ENCODE measurements at places on chromosomes 4 and X.
A peak's percentile ranks its signal among the peaks of the same experiment; 100 is the strongest.

- no peak for DNase-seq
Observed at GRCh38 chr4:182307746-182308145, 64.5 kb downstream of the TENM3 start.

DNA sequence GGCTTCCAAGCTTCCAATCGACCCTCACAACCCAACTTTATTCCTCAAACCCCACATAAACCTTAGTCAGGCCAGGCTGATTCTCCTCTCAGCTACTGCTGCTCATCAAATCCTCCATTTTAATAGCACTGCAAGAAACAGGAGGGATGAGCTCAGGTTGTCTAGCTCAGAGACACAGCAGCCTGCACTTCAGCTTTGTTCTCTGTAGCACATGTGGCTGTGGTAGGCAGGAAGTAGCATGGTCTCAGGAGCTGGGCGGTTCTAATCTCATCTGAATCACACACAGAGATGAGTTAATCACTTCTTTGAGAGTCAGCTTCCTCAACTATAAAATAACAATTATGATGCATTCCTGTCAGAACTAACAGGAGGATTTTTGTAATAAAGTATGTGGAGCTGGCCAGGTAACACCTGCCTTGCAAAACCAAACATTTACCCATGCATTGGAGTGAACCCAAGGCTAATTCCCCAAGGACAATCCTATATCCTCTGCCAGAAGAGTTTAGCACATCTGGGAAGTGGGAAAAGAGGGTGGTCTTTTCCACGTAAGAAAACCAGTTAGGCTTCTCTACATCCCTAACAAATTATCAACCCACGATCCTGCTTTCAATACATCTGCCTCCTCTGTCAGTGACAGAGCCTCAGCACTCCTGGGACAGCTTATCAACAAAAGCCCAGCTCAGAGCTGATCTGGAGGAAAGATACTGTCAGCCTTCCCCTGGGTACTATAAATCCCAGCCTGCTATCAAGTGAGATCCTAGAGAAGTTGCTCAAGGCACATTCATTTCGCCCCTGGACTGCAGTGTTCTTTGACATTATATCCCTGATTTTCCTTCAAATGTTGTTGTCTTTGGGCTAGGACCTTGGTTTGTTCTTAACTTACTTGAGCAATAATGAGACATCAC, 32.8 kb downstream of the ELOVL6 start:
- DNase-seq: no peak

DNA sequence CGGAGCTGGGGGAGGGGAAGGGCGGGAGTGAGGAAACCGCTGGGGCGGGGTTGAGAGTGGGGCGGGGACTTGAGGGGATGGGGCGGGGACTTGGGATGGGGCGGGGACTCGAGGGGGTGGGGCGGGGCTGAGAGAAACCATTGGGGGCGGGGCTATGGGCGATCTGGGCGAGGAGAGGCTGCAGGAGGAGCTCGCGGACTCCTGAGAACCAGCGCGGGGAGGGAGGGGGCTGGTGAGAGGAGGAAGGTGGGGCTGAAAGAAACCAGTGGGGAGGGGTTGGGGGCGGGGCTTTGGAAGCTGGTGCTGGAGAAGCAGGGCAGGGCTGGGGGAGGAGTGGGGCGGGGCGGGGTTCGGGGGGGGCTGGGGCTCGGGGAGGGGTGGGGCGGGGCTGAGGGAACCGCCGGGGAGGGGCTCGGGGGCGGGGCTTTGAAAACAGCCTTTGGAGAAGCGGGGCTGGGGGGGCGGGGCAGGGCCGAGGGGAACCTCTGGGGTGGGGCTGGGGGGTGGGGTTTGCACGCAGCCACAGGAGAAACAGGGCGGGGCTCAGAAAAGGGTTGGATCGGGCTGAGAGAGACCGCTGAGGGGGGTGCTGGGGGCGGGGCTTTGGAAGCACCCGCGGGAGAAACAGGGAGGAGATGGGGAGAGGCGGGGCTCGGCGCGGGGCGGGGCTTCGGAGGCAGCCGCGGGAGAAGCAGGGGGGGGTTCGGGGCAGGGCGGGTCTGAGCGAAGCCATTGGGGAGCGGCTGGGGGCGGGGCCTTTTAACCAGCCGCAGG, 777 bp upstream of the EOLA2 start:
- peak; percentile 85 for DNase-seq

- no peak for DNase-seq
Observed at GRCh38 chr4:119264743-119265142, 52.2 kb downstream of the USP53 start.

- DNase-seq: no peak
Observed at GRCh38 chrX:15758140-15758539, 20.1 kb downstream of the CA5B start.

- DNase-seq: peak; percentile 50
Observed at GRCh38 chr4:105978684-105979296, 83.5 kb downstream of the NPNT start.

- no peak for DNase-seq
Observed at GRCh38 chr4:20641976-20642375, 58.3 kb upstream of the PACRGL start.

- no peak for DNase-seq
Observed at GRCh38 chr4:96497621-96498020, 657.7 kb downstream of the PDHA2 start.

DNA sequence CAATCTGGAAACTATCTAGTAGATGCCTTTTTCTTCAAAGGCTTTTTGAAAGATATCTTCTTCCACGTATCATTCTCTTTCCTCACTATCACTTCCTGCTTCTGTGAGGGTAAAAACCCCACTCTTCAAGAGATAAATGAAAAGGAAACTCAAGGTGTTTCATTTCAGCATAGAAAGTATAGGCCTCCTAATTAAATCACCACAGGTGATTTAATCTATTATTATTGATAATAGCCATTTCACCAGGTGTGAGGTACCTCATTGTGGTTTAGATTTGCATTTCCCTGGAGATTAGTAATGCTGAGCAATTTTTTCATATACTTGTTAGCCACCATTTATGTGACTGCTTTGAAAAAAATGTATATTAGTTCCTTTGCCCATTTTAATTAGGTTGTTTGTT, 92.0 kb upstream of the EMCN start:
- no peak for DNase-seq

GRCh38 chrX:150227321-150227860, 135.7 kb upstream of the MAMLD1 start:
- no peak for DNase-seq

DNA sequence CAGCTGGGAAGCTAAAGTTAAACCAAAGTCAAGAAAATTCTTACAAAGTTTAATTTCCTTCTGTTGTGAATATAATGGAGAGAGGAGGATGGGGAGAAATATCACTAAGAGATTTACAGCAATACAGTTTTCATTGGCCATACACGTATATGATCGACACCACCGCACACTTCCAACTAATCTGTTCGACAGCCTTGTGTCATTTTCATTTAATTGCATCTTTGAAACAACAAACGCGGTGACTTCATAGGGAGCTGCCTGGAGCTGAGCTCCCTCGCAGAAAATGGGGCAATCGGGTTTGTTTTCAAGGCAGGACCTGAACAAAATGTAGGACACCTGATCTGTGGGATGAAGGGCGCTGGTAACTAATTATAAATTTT, 1.3 kb downstream of the PTPN13 start:
- no peak for DNase-seq

- DNase-seq: no peak
Observed at GRCh38 chrX:68698942-68699341, 51.5 kb downstream of the STARD8 start.

DNA sequence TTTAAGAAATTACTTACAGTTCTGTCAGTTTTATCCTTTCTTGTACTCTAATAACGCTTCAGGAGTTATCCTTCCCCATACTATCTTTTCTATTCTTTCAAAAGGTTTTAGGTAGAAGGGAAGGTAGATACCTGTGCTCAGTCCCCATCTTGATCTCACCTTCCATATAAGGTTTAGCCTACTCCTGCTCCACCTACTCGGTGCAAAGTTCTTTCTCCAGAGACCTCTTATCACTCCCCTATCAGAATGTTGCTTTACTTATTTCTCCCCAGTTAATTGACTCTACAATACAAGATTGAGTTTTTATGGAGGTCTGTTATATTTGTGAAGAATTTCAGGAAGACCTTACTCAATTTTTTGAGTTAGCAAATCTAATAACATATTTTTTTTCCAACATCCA, 33.9 kb downstream of the SPRY1 start:
- DNase-seq: no peak

GRCh38 chr4:77629885-77630284, 24.3 kb downstream of the CXCL13 start:
- no peak for DNase-seq

DNA sequence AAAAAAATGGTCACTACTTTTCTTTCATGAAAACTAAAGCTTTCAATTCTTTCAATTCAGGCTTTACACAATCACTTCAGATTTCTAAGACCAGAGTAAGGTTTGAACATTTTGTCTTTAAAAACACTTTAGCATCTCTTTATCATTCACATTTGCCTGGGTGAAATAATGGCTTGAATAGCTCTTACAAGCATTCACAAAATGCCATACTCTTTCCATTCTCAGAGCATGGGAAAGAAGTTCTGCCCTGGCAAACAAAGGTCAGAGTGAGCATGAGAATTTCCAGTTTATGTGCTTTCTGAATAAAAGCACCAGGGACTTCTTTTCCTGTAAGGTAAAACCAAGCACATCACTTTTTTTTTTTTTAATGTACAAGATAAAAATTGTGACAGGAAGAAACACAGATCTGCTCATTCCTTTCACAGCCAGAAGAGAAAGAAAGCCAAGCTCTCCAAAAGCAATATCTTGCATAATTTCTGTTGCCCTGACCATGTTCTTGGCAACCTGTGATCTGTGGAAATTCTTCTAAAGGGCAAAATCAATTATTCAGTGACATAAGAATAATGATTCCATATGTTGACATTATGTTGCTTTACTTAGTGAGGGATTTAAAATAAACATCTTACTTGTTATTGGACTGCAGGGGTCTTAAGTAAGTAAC, 64.8 kb downstream of the CD40LG start:
- DNase-seq: no peak

Measured in thoracic aorta (tissue), 2 donors.